ENCODE measurements at places on chromosomes 13 and 19.

GRCh38 chr13:101955764-101956163 lies 446.1 kb downstream of the FGF14 start:
- no peak for DNase-seq

GRCh38 chr13:40517486-40518480 lies 148.7 kb downstream of the FOXO1 start:
- DNase-seq = no peak

GRCh38 chr19:560121-560520 lies 12.3 kb upstream of the BSG start:
- no peak for DNase-seq

DNA sequence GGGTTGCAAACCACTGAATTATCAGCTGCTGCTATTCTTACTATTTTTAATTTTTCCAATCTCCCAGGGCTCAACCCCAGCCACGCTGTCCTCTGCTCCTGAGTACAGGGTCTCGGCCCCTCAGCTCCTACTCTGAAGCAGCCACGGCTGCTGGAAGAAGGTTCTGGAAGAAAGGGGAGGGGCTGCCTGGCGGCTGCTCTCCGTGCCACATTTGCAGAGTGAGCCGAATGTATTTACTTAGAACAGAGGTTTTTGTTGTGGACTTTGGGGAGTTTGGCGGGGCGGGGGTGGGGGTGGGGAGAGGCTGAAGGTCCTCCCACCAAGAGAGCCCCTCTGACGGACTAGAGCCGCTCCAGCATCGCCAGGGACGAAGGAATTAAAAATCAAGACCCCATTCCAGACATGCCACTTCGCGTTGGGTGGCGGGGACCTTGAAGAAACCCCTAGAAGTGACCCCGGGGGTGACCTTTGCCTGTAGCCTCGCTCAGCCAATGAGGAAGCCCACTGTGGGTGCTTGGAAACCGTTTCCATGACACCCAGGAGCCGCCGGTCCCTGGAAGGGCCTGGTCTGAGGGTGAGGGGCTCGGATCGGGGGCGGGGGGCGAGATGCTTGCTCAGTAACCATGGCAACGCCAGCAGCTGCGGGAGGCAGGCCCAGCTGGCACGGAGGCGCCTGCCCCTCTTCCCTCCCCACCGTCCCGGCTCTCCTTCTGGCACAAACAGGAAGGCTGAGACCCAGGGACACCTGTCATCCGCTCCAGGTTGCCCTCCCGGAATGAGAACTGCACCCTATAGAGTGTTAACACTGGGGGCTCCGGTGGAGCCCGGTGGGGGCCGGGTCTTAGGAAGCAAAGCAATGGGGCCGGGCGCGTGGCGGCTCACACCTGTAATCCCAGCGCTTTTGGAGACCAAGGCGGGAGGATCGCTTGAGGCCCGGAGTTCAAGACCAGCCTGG lies 54.2 kb upstream of the PTPRS start:
- DNase-seq = no peak

- DNase-seq = no peak
Measured at GRCh38 chr19:3784607-3785450, 1.4 kb downstream of the MATK start.

Measured in activated CD8-positive, alpha-beta memory T cell treated with anti-CD3 and anti-CD28 coated beads for 4 hours (primary cell).